ENCODE measurements at places on chromosomes 11 and 22.

DNA sequence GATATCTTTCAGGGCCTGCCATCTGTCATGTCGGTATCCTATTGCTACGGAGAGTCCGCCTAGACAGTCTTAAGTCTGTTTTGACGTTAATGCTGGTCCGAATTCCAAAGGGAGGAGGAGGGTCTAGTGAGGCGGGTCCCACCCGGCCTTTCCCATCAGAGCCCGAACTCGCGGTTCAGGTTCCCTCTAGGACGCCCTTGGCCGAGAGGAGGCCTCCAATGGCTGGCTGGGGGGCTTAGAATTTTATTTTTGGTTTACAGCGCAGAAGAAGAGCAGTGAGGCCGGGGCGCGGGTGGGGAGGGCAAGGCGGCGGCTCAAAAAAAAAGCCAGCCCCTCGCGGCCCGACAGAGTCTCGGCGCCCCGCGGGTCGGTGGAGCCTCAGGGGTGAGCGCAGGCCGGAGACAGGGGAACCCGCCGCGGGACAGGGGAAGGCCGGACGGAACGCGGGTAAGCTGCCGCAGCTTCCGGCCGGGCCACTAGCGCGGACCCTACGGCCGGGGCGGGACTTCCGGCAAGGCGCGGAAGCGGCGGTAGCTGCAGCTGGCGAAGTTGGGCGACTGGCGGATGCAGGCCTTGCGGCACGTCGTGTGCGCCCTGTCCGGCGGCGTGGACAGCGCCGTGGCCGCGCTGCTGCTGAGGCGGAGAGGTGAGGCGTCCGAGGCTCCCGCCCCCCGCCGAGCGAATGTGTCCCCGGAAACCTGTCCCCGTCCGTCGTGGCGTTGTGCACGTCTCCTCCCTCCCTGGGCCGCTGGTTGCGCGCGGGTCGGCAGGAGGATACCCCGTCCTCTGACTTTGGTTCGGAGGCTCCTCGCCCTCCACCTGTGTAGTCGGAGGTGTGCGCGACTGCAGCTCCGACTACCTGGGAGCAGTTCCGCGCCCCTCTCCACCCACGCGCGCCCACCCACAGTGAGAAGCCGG is at the start of gene TRMU:
TSS of gene TRMU (plus strand) at position 514 of the 918 bp plus-strand sequence. CDS start at position 565, 51 bp downstream.
- peak; percentile 62 for DNase-seq

DNA sequence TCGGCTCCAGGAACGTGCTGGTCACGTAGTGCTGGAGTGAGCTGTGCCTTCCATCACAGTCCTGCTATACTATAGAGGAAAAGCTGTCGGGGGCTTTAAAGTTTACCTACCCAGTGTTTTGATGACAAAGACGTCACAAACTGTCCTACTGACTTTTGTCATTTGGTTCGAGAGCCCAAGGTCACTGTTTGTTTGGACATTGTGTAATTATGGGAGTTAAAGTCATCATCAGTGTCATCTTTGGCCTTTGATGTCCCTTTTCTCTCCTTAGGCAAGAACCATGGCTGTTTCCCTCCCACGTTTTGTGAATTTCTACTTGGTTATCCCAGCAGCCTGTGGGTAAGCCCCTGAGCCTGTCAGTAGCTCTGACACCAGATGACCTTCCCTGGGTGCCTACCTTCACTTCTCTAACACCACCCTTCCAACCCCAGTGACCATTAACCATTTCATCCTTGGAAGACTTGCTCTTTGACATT is 59.3 kb downstream of the SLC1A2 start:
- DNase-seq: peak; percentile 21

- no peak for DNase-seq
Measured at GRCh38 chr22:27537501-27537900, 264.1 kb downstream of the MN1 start.

DNA sequence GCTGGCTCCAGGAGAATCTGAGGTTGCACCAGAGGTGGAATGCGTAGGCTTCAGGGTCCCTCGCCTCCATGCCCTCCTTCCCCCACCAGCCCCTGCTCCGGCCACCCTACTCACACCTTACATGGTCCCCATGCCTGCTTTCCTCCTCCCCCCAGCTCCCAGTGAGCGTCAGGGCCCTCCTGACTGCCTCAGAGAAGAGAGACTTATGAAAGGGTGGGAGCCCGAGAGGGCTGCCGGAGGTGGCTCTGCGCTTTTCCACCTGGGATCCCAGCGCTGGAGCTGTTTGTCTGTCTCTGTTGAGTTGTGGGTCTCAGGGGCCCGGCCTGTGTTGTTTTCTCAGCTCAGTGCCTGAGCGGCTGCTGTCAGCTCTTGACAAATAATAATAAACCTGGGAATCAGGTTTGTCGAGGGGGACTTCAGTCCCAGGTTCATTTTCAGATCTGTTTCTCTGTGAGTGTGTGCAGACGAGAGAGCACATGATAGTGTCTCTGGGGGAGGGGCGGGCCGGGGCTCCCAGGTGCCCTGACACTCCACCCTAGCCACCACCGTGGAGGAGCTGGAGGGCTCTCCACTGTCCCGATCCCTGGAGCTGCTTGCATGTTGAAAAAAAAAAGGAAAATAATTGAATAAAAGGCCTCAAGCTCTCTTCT is 153.7 kb downstream of the FEZ1 start:
- no peak for DNase-seq

DNA sequence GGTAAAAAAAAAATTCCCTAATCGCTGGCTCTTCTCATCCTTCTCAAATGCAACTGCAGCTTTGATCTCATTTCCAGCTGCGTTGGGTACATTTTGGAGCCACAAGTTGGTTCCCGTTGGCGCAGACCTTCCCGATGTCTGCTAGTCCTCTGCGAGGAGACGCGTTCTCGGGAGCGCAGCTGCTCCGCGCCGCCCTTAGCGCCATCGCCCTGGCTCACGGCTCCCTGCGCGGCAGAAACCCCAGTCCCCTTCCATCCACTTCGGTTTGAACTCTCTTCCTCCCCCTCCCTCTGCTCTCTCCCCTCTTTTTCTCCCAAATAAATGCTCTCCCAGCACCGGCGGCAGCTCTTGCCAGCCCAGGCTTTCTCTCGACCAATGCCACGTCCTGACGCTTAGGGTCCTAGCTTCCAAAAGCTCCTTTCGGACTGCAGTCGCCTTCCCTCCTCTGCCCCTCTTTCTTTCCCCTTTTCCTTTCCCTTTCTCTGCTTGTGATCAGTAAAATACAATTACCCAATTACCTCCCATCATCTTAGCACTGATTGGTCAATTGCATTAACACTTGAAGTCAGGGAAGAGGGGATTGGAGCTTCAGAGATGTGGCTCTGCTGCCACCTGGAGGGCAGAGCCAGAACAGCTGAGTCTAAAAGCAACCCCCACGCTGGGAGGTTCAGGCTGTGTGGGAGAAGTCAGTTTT is 1165.7 kb downstream of the LRRC4C start:
- peak; percentile 38 for DNase-seq

DNA sequence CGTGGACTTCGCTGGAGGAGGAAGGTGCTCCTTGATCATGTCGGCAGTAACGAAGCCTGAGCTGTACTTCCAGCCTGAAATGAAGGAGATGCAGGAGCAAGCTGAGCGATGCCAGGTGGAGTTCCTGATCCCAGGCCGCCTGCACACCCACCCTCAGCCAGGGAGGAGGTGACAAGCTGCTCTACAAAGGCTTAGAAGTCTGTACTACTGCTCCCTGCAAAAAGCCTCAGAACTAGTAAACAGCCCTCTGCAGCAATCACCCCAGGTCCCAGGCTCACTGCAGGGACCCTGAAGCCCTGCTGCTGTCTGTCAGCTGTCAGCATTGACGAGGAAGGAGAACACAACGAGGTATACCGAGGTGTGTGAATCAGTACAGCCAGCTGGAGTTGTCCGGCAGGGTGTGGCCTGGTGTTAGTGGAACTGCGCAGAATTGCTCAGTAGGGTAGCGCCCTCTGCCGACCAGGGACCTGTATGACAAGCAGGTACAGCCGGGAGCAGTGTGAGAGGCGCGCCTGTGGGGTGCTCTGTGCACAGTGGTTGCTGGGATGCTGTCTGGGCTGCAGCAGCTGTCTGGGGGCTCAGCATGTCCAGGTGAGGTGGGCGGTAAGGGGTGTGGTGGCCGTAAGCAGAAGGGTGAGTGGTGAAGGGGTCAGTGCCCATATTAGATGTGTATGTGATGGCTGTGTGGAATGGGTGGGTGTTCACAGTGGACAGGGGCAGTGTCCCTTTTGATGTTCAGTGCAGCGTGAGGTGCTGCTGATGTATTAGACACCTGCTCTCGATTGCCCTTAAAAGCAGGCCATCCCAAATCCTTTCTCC is 7.6 kb downstream of the CYB5R2 start:
- DNase-seq: peak; percentile 68

DNA sequence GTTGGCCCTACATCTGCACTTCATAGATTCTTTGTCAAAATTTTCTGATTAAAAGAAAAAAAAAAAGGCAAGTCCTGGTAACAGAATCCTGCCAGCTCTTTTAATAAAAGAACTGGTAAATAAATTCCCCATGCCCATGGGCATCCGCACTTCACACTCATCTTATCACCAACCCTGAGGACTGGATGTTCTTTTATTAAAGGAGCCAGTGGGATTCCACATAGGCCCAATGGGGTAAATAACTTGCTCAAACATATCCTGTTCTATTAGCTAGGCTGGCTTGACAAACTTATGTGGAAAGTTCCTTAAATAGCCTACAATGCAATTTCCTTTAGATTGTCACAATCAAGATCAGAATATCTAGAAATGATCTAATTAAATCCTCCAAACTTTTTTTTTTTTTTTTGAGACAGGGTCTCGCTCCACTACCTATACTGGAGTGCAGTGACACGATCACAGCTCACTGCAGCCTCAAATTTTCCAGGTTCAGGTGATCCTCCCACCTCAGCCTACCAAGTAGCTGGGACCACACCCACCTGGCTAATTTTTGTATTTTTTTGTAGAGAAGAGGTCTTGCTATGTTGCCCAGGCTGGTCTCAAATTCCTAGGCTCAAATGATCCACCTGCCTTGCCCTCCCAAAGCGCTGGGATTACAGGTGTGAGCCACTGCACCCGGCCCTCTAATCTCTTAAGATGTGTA is 380.9 kb downstream of the LARGE1 start:
- no peak for DNase-seq

- DNase-seq: no peak
Measured at GRCh38 chr11:134861490-134862104, 449.6 kb upstream of the B3GAT1 start.

DNA sequence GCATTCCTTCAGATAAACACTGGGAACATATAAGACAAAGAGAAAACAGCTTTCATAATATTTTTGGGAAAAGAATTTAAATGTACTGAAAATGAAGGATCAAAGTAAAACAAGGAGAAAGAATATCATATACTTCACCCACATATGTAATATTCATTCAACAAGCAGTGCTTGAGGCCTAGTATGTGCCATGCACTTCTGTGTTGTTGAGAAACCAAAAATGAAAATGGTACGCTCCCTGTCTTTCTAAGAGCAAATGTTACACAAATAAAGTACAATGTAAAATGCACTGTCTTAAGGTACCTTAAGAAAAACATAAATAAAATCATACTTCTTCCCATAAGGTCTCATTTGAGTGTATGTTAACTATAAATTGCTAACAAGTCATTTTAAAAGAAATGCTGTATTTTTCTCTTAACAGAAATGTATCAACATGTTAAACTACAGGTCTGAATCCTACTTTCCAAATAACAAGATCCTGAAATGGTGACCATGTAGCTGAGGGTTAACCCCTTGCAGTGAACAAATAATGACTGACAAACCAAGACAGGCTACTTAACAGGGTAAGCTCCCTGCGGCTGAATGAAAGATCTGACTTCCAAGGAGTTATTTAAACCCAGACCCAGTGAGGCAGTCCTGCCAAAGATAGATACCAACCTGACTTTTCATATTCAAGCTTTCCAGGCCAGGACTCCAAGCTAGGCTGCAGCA is 377.6 kb downstream of the DCDC1 start:
- no peak for DNase-seq

DNA sequence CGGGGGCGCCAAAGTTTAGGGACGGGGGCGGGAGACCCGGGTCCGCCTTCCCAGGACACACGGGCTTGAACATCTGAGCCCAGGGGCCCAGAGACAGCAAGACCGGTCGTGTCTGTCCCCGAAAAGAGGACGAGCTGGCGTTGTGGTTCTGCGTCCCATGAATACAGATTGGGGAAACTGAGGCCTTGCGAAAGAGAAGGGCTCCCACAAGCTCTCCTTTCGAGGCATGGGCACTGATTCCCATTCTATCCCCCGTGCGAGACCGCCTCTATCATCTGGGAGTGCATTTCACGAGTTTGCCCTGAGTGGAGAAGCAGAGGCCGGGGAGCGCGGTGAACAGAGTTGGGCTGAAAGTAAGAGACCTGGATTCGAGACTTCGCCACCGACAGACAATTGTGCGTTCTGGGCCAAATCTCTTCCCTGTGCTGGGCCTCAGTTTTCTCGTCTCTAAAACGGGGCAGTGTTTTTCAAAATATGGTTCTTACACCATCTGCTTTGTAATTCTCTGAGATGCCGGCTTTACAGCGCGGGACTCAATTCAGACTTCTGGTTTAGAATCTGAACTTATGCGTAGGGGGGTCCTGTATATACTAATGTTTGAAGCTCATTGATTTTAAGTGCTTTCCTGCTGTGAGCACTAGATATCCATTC is 471 bp downstream of the RNF185 start:
- DNase-seq: no peak

DNA sequence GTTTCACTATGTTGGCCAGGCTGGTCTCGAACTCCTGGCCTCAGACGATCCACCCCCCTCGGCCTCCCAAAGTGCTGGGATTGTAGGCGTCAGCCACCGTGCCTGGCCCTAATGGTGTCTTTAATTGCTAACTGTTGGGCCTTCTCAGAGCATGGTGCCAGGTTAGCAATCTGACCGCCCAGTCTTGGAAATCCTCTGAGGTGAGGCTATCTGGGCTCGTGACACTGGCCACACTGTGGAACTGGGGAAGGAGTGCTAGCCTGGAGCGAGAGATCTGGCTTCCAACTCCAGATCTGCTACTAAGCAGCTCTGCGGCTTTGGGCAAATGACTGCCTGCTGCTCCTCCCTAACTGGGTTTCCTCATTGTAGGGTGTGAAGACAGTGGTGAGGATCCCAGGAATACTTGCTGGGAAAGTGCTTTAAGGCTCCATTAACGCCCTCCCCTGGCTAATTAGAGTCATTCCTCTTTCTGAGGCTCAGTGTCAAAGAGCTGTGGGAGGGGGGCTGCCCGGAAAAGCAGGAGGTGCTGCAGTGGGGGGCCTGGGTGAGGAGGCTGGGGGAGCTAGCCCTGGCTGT is 35.4 kb downstream of the CHRDL2 start:
- no peak for DNase-seq

All from tibial nerve (tissue), 4 donors.